Lung microvascular endothelial cell (primary cell): ENCODE measurements at places on chromosomes 6 and 20.

- no peak for DNase-seq
These were observed 70.3 kb downstream of the FAM83B start for GRCh38 chr6:54916858-54917257.

DNA sequence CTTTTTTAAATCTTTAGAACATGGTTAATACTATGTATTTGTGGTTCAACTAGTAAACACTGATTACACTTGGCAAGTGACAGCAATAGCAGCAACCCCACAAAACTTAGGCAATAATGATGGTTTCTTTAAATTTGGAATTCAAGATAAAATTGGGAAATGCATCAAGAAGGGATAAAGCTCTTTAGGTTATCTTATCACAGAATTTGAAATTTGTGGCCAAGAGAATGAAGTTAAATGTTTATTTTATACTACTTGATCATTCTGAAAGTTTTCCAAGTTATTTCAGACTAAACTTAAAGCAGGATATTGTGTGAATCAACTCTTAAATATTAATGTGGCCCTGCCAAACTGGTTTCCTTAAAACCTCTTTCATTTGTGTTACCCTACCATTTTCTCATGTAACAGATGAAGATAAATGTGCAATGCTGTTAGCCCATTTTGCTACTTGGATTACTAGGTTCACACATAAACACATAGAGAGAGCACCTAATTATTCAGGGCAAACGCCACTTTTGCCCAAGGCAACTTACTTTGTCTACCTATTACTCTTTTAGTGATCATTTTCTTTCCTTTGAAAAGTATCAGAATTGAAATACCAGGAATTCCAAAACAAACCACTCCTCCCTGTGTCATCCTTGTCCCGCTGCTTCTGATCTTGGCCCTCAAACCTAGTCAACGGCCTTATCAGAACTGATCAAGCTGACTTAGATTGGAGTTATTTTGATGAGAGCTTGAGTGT is 186.7 kb upstream of the TENT5A start:
- peak; percentile 12 for DNase-seq

GRCh38 chr6:14875481-14876063 is 370.3 kb upstream of the JARID2 start:
- DNase-seq: no peak

GRCh38 chr20:62980380-62980960 is 26.3 kb downstream of the BHLHE23 start:
- DNase-seq: no peak

GRCh38 chr6:44222486-44223318 is 693 bp upstream of the SLC29A1 start:
- DNase-seq: peak; percentile 50

GRCh38 chr6:11775791-11776409 is 2.7 kb downstream of the ADTRP start:
- no peak for DNase-seq
